A549 (cell line): ENCODE measurements at places on chromosomes 12 and 14. TPM values are rescaled to one million over a fixed set of nuclear protein-coding genes. Genes with fewer than 3 reads are reported as not detected.

GRCh38 chr14:104254735-104255400 is 116.5 kb downstream of the KIF26A start:
- no peak for DNase-seq

DNA sequence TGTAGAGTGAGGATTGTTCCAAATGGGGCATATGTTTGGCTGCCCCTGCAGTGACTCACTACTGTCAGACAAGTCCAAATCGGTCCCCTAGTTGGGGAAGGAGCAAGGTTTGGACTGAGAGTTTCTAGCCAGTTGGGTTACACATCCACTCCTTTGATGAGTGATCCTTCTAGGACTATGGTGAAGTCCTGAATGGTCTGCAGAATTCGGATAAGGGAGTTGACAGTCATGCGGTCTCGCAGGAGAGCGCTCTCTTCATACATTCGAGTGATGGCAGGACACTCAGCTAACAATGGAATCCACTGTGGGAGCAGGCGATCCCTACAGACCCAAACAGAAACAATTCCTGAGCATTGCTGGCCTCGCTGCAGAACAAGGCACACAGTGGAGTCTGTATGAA is 61.5 kb upstream of the SINHCAF start:
- DNase-seq: no peak

DNA sequence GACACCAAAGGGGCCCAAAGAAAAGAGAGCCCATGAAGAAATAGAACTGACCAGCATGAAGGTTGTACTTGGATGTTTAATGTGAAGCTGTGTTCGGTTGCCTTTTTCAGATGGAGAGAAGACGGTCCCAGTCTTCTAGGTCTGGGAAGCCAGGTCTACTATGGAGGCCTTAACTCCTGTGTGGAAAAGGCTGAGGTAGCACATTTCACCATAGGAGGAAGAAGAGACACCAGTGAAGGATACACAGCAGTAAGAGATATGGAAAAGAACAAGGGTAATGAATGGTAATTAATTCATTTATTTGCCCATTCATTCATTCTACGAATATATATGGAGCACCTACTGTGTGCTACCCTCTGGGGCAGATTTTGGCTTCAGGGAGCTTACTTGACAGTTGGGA is 151.6 kb upstream of the PLEKHG7 start:
- no peak for DNase-seq

DNA sequence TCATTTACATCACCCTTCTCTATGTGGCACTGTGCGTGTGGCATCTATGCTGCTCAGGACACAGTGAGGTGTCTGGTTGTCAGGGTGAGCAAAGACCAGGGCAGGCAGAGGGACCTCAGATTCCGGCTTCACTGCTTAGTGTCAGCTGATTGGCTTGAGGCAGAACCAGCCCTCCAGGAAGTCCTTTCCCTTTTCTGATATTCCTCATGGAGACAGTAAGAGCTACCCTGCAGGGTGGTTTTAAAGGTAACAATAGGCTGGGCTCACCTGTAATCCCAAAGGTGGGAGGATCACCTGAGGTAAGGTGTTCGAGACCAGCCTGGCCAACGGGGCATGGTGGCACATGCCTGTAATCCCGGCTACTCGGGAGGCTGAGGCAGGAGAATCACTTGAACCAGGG is 129.3 kb upstream of the AMIGO2 start:
- no peak for DNase-seq

GRCh38 chr14:68691031-68691791 is 101.7 kb downstream of the ZFP36L1 start:
- DNase-seq: no peak

- DNase-seq: no peak
Observed at GRCh38 chr12:131631230-131631629, 79.7 kb upstream of the SFSWAP start.

IL26 gene
- not detected in 3 replicates for polyA plus RNA-seq

SOX5 gene
- polyA plus RNA-seq: not detected in 3 replicates

FITM1 gene
- 0.36 TPM in 1 of 3 replicates, not detected in the others for polyA plus RNA-seq

AQP2 gene
- not detected in 3 replicates for polyA plus RNA-seq

RERGL gene
- polyA plus RNA-seq: not detected in 3 replicates
